Suprapubic skin (tissue), 4 donors: ENCODE measurements at places on chromosomes 13 and 19.

DNA sequence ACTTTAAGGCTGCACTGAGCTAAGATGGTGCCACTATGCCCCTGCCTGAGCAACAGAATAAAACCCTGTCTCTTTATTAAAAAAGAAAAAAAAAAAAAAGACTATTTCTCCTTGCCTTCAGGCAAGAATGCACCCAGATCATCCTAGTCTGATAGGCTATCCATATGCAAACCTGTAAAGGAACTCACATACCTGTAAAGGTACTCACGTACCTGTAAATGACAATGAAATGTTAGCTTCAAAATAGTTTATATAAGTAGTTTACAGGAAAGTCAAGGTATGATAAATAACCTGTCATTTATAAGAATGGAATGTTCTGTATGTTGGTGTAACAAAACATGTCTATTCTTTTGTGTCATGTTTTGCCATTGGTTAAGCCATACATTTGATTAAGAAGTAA lies 86.3 kb downstream of the PIBF1 start:
- no peak for DNase-seq
- no peaks in the 10 kb centered on the region for H3K27me3 ChIP-seq
- H3K36me3 ChIP-seq = no peaks in the 10 kb centered on the region
- H3K4me1 ChIP-seq = no peaks in the 10 kb centered on the region

GRCh38 chr13:59342400-59342799 lies 821.3 kb downstream of the DIAPH3 start:
- no peak overlapping the region for H3K27ac ChIP-seq
- H3K4me1 ChIP-seq = no peaks in the 10 kb centered on the region
- no peak overlapping the region for H3K4me3 ChIP-seq
- H3K27me3 ChIP-seq = no peaks in the 10 kb centered on the region

- H3K4me1 ChIP-seq = peaks cover under 1% of the 10 kb centered on the region
- no peaks in the 10 kb centered on the region for H3K36me3 ChIP-seq
- no peak overlapping the region for H3K4me3 ChIP-seq
- no peak for DNase-seq
- no peaks in the 10 kb centered on the region for H3K27me3 ChIP-seq
Observed at GRCh38 chr13:77516342-77516789, 19.1 kb upstream of the SCEL start.

DNA sequence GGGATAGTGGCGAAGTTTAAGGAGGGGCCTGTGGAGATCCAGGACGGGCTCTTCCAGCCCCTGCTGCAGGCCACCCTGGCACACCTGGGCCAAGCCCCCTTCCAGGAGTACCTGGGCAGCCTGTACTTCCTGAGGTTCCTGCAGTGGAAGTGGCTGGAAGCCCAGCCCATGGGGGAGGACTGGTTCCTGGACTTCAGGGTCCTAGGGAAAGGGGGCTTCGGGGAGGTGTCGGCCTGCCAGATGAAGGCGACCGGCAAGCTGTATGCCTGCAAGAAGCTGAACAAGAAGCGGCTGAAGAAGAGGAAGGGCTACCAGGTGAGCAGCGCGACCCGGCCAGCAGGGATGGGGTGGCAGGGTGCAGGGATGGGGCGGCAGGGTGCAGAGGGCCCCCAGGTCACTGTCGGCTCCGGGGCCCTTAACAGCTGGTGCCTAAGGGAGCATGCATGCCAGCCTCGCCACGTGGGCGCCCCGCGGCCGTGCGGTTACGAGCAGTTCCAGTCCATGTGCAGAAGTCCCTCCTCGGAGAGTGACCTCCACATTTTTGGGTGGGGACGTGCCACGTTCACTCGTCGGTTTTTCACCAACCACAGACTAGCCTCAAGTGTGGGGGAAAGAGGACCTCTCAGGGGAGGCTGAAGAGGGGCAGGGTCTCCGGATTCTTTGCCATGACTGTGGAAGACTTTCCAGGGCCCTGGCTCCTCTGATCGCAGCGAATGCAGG lies 912 bp downstream of the GRK1 start:
- H3K27ac ChIP-seq = no peak overlapping the region
- no peaks in the 10 kb centered on the region for H3K27me3 ChIP-seq
- no peaks in the 10 kb centered on the region for H3K4me1 ChIP-seq

DNA sequence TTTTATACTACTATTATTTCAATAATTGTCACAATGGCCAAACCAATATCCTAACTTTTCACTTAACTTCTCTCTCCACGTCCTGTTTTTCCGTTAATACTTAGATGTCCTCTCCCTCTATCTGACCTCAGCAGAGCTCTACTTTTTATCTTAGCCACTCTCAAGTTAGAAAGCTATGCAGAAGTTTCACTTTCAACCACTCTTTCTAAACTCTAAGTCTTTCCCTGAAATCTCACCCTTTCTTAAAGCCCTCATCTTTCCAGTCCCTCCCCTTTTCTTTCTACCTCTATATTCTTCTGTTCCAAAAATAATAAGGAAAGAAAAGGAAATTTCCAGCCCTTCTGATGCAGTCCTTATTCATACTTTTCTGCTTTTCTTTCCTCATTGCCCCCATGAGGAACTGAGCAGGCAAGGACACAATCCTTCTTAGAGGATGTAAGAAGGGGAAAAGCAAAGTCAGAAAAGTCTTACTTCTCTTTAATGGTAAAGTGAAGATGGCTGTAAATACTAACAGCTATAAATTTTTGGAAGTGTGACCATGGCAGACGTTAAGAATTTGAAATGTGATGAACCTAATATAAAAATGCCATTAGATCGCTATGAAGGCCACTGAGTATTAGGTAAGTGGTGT lies 23.0 kb downstream of the FAM216B start:
- no peaks in the 10 kb centered on the region for H3K36me3 ChIP-seq
- DNase-seq = no peak
- H3K27ac ChIP-seq = no peak overlapping the region
- H3K4me1 ChIP-seq = no peaks in the 10 kb centered on the region
- no peak overlapping the region for H3K4me3 ChIP-seq

DNA sequence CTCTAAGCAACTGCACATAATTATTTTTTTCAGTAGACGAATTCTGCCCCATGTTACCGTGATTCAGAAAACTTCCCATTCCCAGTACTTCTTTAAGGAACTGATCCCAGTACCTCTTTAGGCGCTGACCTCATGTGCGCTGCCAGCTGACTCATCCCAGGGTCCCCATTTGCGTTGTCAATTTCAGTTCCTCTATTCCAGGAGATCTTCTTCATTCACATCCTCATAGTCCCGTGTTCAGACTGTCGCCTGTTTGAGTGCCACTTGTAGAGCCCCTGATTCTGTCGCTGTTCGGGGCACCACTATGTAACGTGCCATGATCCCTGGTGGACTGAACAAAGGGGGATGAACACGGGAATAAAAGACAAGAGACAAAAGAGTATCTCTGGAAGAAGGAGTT lies 16.4 kb downstream of the FPR3 start:
- no peak overlapping the region for H3K27ac ChIP-seq
- H3K36me3 ChIP-seq = no peaks in the 10 kb centered on the region
- no peaks in the 10 kb centered on the region for H3K27me3 ChIP-seq
- peaks cover 42% of the 10 kb centered on the region for H3K4me1 ChIP-seq

DNA sequence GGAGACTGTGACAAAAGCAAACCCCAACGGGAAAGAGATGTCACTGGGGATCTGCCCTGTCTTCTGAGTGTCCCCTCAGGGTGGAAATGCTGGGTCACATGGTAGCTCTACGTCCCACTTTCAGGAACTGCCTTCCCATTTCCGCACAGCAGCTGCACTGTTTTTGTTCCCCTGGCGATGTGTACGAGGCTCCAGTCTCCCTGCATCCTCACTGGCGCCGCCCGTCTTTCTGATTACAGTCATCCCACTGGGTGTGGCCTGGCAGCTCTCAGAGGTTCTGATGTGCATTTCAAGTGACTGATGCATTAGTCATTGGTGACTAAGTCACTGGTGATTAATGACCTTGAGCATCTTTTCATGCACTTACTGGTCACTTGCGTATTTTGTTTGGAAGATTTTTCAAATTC lies 21.2 kb downstream of the PCID2 start:
- peak overlapping the region; percentile 73 for H3K27ac ChIP-seq
- peak; percentile 92 for DNase-seq
- no peaks in the 10 kb centered on the region for H3K27me3 ChIP-seq
- H3K36me3 ChIP-seq = peaks cover 53% of the 10 kb centered on the region
- H3K4me3 ChIP-seq = peak overlapping the region; percentile 19

DNA sequence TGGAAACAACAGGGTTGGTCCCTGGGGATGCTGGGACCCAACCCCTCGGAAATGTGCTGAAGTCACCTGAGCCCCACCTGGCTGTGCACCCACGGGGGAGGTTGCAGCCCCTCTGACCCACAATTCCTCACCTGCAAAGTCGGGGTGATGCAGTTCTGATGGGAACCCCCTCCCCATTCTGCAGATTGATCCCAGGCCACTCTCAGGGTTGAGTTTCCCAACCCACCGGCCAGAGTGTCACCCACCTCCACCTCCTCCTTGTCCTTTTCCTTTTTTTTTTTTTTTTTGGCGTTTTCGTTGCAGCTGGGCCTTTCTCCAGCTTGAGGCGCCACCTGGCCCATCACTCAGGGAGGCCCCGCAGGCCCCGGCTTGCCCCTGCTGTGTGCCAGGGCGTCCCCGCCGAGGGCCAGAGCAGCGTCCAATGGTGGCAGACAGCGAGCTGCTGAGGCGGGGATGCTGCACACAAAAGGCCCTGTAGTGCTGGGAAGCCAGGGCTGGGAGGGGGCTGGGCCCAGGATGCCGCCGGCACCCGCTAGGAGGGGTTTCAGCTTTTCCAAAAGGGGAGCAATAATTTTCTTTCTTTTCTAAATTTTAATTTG lies 4.6 kb downstream of the PIK3R2 start:
- no peak overlapping the region for H3K4me3 ChIP-seq
- H3K27me3 ChIP-seq = no peaks in the 10 kb centered on the region
- no peak overlapping the region for H3K27ac ChIP-seq
- peaks cover 6% of the 10 kb centered on the region for H3K36me3 ChIP-seq
- DNase-seq = no peak

DNA sequence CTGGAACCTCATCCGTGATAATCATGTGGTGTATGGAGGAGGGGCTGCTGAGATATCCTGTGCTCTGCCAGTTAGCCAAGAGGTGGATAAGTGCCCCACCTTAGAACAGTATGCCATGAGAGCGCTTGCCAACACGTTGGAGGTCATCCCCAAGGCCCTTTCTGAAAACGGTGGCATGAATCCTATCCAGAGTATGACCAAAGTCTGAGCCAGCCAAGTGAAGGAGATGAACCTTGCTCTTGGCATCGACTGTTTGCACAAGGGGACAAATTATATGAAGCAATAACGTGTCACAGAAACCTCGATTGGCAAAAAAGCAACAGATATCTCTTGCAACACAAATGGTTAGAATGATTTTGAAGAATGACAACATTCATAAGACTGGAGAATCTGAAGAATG lies 251.2 kb upstream of the OBI1 start:
- H3K4me3 ChIP-seq = no peak overlapping the region
- DNase-seq = no peak
- H3K4me1 ChIP-seq = no peaks in the 10 kb centered on the region

- H3K4me3 ChIP-seq = no peak overlapping the region
- no peak for DNase-seq
- H3K27ac ChIP-seq = no peak overlapping the region
Observed at GRCh38 chr13:32175307-32175706, 139.9 kb downstream of the ZAR1L start.

DNA sequence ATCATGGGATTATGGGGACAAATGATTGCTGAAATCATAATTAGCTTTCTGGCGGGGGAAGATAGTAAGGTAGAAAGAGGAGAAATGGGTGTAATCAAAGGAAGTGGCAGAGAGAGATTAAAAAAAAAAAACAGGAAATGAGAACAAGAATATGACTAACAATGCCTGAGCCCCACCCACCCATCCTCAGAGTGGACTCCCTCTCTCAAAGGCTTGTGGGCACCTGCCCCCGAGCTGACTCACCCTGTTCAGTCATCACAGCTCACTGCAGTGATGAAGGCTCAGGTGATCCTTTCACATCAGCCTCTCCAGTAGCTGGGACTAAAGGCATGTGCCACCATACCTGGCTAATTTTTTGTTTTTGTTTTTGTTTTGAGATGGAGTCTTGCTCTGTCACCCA lies 26.4 kb upstream of the TPT1 start:
- H3K4me3 ChIP-seq = no peak overlapping the region
- H3K4me1 ChIP-seq = peaks cover 27% of the 10 kb centered on the region

DNA sequence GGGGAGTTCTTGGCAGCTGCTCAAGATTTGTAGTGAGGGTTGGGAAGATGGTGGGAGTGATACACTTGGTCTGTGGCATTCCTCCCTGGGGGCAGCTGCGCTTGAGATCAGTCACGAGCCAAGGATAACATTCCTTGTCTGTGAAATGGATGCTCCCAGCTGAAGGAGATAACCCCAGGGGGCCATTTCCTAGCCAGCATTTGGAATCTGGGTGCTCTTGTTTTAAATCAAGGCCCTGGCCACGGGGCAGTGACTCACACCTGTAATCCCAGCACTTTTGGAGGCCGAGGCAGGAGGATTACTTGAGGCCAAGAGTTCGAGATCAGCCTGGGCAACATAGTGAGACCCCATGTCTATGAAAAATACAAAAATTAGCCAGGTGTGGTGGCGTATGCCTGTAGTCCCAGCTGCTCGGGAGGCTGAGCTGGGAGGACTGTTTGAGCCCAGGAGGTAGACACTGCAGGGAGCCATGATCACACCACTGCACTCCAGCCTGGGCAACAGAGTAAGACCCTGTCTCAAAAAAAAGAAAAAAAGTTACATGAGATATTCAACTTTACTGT lies 4.6 kb downstream of the PKN1 start:
- no peak for DNase-seq
- peaks cover 6% of the 10 kb centered on the region for H3K36me3 ChIP-seq
- peaks cover 46% of the 10 kb centered on the region for H3K4me1 ChIP-seq
- H3K4me3 ChIP-seq = no peak overlapping the region

DNA sequence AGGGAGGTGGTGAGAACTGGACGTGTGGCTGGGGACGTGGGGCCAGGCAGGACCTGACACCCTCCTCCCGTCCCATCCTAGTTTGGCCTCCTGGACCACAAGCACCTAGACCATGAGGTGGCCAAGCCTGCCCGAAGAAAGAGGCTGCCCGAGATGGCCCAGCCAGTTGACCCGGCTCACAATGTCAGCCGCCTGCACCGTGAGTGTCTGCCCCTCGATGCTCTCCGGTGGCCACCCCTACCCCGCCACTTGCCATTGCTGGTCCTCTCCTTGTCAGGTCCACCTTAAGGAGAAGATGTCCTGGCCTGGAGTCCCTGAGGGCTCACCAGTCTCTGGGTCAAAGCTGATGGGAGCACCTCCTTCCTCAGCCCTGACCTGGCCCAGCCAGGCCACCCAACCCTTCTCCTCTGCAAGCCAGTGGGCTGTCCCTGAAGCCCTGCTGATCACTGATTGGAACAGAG lies 2.2 kb downstream of the ANGPTL4 start:
- H3K27ac ChIP-seq = no peak overlapping the region
- peaks cover 12% of the 10 kb centered on the region for H3K36me3 ChIP-seq
- H3K4me3 ChIP-seq = peak overlapping the region; percentile 72
- no peaks in the 10 kb centered on the region for H3K27me3 ChIP-seq
- DNase-seq = no peak
